ENCODE measurements at places on chromosomes 13 and 19.

GRCh38 chr13:26007261-26008125 is 44.3 kb downstream of the SHISA2 start:
- DNase-seq = no peak

GRCh38 chr19:23771316-23771715 is 12.6 kb upstream of the ZNF681 start:
- DNase-seq = no peak

DNA sequence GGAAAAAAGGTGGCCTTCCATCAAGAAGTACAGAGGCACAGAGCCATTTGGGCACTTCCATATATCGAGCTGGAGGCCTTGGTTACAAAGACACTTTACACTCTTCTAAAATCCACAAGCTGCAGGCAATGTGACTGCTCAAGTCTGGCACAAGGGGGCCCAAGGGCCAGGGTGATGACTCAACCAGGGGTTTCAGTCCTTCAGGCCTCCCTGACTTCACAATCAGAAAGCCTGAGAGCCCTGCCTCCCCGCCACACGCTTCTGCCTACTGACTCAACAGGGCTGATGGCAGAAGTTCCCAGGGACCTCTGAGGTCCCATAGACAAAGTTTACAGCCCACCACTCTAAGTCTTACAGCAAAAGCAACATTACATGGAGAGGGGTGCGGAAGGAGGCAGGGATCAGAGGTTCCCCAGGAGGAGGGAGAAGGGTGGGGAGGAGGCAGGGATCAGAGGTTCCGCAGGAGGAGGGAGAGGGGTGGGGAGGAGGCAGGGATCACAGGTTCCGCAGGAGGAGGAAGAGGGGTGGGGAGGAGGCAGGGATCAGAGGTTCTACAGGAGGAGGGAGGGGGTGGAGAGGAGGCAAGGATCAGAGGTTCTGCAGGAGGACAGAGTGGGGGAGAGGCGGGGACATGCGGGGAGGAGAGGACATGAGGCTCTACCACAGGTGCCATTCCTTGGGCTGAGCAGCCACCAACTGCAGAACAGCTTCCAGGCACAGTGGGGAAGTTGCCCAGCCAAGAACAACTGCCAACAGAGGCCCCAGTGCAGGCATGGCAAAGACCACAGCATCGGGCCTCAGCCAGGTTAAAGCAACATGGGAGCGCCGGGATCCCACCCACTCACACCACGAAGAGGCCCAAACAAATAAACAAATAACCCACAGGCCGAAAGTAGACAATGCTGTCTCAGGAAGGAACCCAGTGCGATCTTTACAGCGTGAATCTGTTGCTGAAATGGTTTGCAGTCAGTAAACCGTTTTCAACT is 52.0 kb downstream of the SLC7A1 start:
- no peak for DNase-seq

DNA sequence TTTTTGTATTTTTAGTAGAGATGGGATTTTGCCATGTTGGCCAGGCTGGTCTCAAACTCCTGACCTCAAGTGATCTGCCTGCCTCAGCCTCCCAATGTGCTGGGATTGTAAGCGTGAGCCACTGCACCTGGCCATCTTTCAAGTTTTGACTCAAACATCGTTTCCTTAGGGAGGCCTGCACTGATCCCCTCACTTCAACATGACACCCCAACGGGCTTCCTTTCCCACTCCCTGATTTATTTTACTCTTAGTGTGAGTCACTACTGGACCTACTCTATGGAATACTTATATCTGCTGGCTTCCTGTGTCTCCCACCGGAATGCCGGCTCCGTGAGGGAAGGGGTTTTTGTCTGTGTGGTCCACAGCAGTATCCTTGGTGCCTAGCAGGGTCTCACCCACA is 4.5 kb upstream of the ADAMTS10 start:
- DNase-seq = no peak

DNA sequence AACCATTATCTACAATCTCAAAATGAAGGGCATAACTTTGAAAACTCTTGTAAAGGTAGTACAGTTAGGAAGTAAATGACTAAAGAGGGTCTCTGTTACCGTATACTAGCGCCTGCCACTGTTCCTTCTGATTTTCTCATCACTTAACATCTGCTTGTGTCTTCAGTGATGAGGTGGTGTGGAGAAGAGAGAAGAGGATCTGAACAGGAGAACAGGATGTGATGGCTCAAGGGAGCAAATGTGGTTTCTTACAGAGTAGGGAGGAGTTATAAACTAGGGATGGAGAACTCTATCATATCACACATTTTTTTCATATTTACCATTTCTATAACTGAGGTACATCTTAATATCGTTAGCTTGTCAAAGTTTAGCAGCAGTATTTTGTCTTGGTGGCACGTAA is 1.1 kb downstream of the KCTD4 start:
- DNase-seq = no peak

DNA sequence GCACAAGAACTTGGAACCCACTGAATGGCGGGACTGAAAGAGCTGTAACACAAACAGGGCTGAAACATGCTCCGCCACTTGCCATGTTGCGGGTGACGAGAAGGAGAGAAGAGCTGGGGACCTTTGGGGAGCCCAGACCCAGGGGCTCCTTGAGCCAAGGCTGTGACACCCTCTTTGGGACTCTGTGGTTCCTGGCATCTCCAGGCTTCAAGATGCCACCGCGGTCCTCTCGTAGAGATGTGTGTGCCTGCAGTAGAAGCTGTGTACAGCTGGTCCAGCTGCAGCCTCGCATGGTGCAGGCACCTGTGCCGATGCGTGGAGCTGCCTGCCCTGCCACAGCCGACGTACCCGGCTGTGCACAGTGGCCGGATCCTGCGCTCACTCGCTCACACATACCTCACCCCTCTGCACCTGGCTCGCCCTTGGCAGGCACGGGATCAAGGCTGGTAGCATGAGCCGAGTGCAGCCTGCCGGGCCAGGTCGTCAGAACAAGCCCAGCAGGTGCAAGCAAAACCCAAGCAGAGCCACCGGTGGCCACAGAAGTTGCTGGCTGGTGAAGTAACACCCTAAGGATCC is 1385.8 kb downstream of the PCDH9 start:
- no peak for DNase-seq

- no peak for DNase-seq
These were observed 2.3 kb downstream of the CLPTM1 start for GRCh38 chr19:44957526-44957925.

GRCh38 chr13:97333983-97334382 is 100.0 kb upstream of the RAP2A start:
- no peak for DNase-seq

- DNase-seq = no peak
These were observed 62.4 kb upstream of the GJB6 start for GRCh38 chr13:20294497-20294896.

GRCh38 chr13:76292031-76292430 is 594.2 kb downstream of the KCTD12 start:
- DNase-seq = no peak

- no peak for DNase-seq
These were observed 124.5 kb downstream of the KCTD15 start for GRCh38 chr19:33921165-33921564.

DNA sequence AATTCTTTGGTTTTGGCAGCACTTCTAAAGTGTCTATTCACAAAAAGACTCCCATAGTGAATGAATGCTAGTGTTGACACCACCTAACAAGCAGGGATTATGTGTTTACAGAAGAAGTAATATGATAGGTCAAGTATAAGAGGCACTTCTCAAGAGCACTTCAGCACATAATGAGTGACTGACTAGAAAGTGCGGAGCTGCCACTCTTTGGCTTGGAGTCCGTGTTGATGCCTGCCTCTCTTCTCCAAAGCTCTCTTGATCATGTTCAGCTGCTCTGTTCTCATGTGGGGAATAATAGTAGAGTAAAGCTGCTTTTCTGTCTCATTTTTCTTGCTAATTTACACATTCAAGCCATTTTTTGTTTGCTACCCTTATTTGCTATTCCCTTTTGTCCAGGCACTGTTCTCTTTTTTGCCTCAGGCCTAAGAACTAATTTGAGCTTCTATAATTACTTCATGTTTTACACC is 22.7 kb upstream of the MAB21L1 start:
- DNase-seq = no peak

- no peak for DNase-seq
These were observed 5.6 kb downstream of the RPS9 start for GRCh38 chr19:54206030-54206830.

DNA sequence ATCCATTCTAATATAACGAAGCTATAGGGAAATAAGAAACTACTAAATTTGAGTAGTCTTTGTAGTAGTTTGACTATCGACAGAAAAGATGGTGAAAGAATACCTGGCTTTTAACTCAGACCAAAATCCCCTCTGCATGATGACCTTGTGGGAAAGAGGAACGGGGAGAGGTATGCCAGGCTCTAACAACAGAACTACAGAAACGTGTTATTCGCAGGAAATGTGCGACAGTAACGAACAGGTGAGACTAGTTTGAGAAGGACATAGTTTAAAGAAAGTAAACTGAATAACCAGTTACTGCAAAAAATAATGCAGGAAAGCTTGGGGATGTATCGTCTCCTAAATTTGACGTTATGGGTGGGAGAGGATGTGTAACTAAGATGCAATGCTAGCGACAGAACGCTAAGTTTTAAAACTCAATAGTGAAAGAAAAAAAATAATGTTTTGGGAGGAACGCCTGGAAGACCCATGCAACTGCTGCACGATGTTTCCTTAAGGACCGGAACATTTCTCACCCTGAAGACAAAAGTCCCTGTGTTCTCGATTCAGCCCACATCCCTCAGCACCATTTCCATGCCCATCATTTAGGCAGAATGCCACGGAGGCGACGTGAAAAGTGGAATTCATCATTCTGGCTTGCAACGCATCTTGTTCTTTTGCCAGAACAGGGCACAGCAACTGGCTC is 1.6 kb upstream of the RAP2A start:
- DNase-seq = no peak

GRCh38 chr13:51066091-51066831 is 44.8 kb downstream of the C13orf42 start:
- no peak for DNase-seq

- peak; percentile 65 for DNase-seq
These were observed 5.5 kb downstream of the CCDC124 start for GRCh38 chr19:17938092-17938845.

DNA sequence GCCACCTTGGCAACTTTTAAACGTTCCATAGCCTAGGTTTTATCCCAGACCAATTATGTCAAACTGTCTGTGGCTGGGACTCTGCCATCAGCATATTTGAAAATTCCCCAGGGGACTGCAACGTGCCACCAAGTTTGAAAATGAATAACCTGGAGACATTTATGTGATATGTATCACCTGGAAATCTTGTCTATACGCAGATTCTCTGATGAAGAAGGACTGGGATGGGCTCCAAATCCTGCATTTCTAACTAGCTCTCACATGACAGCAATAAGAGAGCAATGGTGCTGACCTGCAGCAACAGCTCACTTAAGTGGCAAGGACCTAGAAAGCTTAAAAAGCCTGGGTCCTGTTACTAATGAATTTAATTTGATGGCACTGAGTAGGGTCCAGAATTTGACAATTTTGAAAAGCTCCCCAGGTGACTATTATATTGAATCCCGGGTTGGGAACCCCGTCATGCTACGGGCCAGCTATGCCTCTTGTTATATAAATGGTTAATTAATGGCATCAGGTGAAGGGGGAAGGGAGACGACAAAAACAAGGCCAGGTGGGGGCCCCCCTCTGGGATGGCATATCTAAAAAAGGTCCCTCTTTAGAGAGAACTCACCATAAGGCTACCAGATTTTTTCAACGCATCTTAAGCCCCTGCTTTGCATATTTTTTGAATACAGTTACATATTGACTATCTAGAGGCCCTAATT is 213.7 kb downstream of the ZIC5 start:
- DNase-seq = no peak

- DNase-seq = no peak
These were observed 7.6 kb downstream of the EGLN2 start for GRCh38 chr19:40806423-40807146.

GRCh38 chr19:48401287-48401686 is 7.8 kb downstream of the GRIN2D start:
- DNase-seq = no peak

GRCh38 chr13:67619995-67620380 is 389.9 kb upstream of the PCDH9 start:
- DNase-seq = no peak

- no peak for DNase-seq
These were observed 154.8 kb downstream of the ABCC4 start for GRCh38 chr13:95146486-95146885.
